Ammon's horn (tissue), 1 donor: ENCODE measurements at places on chromosomes 12 and 14.

GRCh38 chr12:98883231-98883630 lies 238.1 kb downstream of the APAF1 start:
- DNase-seq = peak; percentile 92

DNA sequence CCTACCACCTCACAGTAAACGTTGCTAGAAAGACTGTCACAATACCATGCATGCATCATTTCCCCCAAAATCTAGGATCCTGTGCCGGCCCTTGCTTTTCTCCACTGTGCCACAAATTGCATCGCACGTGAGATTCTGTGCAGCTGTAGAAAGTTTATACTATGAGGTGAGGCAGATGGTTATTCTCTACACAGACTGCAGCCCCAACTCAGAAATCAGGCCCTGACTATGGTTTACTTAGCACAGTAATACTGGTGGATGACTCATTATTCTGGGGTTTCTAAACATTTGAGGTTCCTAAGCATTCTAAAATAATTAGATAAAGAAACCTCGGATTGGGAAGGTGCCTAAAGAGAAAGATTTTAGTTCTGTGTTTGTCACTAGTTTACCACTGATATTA lies 163.8 kb upstream of the CCDC198 start:
- DNase-seq = no peak

GRCh38 chr12:39660101-39660500 lies 40.5 kb upstream of the ABCD2 start:
- DNase-seq = no peak

- DNase-seq = no peak
These were observed 82.8 kb downstream of the TNFAIP2 start for GRCh38 chr14:103206023-103206481.

DNA sequence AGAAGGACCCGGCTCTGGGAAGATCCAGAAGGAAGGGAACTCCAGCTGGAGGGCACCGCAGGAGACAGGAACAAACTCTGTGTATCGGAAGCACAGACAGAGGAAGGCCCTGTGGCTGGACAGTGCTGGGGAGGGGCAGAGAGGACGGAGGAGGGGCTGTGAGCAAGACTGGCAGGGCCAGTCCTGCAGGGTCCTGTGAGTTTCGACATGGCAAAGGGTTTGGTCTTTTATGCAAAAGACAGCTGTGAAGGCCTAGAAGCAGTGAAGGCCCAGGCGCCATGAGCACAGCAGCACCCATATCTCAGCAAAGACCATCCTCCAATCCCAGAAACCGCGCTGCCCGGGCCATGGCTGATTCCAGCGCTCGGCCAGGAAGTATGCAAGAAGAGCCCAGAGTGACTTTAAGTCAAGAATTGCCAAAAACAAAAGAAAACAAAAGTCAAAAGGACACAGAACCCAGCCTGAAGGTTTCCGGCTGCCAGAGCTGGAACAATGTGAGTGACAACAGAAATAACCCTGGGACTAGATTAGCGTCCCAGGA lies 126.5 kb downstream of the NCOR2 start:
- DNase-seq = no peak

DNA sequence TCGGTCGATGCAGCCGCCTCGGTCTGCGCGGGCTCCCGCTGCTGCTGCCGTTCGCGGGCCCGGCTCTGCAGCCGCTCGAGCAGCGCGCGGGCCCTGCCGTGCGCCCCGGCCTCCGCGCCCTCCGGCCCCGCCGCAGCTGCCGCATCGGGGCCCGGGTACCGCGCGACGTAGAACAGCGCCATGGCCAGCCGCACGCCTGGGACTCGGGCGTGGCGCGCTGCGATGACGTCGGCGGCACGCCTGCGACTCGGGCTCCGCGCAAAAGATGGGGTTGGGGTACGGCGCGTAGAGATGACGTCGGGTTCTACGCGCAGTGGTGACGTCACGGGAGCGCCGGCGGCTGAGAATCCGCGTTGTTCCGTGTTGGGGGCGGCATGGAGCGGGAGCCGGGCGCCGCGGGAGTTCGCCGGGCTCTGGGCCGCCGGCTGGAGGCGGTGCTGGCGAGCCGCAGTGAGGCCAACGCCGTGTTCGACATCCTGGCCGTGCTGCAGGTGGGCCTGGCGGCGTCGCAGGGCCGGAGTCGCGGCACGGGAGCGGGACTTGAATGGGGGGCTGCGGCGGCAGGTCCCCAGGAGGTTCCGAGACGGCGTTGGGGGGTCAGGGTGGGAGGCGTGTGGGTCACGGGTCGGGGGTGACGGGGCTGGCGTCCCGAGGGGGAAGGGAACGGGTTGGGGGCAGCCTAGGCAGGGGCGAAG lies at the start of the genes DDX51 and NOC4L:
TSS of gene DDX51 (minus strand) at position 205 of the 695 bp plus-strand sequence. CDS start at position 182, 23 bp downstream.
TSS of gene NOC4L (plus strand) at position 343 of the 695 bp plus-strand sequence. CDS start at position 375, 32 bp downstream.
- DNase-seq = peak; percentile 95

DNA sequence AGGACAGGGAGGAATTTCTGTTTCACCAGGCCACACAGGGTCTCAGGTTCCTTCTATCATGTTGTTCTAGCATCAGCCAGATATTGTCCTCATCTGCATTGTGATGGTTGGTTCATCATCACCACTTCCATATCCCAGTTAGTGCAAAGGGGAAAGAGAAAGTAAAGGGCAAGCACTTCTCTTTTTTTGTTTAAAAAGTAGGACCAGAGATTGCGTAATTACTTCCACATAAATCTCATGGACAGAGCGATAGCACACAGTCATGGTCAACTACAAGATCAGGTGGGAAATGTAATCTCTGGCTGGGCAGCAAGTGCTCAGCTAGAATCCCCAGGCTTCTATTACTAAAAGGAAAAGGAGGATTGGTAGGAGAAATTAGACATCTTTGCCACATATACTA lies 155.1 kb downstream of the KIF21A start:
- DNase-seq = no peak

DNA sequence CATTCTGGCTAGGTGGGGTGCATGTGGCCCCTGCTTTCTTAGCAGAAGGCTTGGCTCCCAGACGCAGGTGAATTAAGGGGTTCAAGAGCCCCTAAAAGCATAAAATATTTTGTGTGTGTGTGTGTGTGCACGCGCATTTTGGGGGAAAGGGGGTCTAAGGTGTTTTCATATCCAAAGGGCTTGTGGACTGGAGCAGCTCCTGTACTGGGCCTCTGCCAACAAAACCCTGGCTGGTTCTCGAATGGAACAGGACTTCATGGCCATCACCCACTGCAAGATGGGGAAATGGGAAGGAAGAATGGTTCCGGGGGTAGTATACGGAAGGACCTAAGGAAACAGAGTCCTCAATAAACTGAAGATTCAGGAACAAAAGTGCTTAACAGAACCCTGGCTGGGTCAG lies 3.9 kb upstream of the ATN1 start:
- no peak for DNase-seq

DNA sequence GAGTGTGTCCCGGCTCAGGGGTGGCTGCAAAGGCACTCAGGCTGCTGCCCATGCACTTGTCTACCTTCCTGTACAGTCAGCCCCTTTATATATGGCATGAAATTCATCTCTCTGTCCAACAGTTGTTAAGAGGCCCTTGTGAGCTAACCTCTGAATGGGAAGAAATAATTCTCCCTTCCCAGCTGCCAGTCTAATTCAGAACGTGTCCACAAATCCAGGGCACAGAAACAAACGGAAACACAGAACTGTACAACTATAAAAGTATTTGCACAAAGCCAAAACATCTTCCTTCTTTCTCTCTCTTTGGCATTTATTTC lies 849 bp downstream of the KRT5 start:
- DNase-seq = no peak

DNA sequence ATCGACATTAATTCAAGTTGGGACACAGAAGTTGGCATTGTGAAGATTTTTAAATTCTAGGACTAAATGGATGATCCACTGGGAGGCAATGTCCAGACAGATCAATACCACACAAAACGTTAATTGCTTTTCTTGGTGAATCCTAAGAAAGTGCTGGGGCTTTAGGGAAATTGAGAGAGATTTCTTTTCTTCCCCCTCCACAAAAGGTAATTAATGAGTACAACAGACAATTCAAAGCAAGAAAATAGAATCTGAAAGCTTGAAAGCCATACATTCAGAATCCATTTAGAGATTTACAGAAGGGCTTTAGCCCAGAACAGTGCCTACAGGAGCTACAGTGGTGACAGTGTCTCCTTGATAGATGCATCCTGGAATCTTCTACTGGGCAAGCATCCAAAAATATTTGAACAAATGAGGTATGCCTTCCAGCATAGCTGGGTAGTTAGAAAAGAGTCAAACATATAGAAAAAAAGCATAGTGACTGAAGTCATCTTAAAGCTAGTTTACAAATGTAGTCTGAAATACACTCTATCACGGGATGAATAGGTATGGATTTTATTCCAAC lies 718.1 kb downstream of the DIO2 start:
- no peak for DNase-seq

DNA sequence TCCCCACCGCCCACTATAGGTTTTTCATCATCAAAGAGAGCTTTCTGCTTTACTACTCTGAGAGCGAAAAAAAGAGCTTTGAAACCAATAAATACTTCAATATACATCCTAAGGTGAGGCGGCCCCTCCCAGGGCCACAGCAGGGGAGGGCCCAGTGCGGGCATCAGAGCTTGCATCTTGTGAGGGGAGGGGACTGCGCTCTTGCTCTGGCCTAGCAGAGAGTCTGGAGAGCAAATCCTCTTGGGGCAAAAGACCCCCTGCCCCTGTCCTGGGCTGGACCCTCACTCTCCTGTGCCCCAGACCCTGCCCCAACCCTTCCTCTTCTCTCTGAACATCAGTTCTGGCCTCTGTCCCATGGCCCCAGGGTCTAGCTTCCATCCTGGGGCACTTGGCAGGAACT lies 15.6 kb downstream of the PLEKHD1 start:
- no peak for DNase-seq

GRCh38 chr14:98893675-98894074 lies 378.3 kb downstream of the BCL11B start:
- DNase-seq = no peak

GRCh38 chr12:99201906-99202645 lies 445.5 kb upstream of the GARIN6 start:
- no peak for DNase-seq

- no peak for DNase-seq
These were observed 214.2 kb downstream of the ADAMTS20 start for GRCh38 chr12:43337571-43338444.

DNA sequence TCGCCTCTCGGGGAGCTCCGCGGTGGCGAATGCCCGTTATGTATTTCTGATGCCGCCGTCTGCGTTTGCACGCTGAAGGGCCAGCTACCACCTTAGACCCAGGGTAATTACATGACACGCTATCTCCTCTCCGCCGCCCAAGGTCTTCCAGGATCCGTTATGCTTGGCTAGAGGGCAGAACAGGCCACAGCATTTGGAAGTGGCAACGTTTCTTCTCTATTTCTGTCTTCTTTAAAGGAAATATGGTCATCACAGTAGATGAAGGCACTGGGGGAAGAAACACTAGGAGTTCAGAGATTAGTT lies 861 bp upstream of the MDGA2 start:
- DNase-seq = no peak

- DNase-seq = no peak
These were observed 142.0 kb downstream of the BCL11B start for GRCh38 chr14:99129998-99130397.

DNA sequence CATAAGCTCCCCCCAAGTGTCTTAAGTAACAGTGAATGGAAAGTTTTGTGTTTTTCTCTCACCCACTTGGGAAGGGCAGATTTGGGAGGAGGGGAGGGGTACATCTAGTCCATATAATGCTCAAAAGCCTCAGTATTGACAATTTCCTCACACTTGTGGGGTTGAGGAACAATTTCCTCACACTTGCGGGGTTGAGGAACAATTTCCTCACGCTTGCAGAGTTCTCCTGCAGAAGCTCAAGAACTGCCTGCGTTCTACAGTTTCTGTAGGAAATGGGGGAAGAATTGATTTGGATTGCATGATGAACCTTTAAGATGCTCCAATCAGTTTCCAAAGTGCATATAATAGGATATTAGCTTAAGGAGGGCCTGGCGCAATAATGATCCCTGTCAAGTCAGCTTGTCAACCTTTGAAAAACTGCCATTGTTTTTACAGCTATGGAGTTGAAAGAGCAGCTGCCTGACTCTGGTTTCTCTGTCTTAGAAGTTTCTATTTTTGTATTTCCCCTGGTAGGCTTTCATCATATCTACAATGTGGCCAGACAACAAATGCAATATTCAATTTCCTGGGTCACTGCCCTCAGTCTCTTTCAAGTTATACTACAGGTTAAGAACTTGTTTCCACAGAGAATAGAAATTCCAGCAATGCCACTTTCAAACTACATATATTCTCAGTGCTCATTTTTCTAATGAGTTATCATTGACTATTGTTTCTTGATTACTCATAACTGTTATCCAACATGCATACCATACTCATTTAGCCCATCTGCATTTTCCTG lies 66.5 kb downstream of the PLEKHG7 start:
- no peak for DNase-seq
